Coronary artery (tissue), 2 donors: ENCODE measurements at places on chromosomes 11 and 22.

- no peak for DNase-seq
Measured at GRCh38 chr11:34074391-34074790, 22.9 kb downstream of the CAPRIN1 start.

DNA sequence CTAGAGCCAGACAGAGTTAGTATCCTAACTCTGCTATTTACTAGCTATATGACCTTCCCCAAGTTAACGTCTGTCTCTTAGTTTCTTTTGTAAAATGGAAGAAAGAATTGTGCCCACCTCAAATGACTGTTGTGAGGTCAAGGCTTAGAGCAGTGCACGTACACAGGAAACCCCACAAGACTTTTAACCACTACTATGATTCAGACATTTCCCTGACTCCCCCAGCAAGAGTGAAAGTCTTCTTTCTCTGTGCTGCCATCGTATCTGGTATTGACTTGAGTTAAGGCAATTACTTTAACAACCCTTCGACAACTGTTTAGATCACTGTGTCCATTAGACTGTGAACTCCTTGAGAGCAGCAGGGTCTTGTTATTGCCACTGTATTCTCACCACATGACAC, 2.6 kb upstream of the OR52W1 start:
- DNase-seq, result no peak

DNA sequence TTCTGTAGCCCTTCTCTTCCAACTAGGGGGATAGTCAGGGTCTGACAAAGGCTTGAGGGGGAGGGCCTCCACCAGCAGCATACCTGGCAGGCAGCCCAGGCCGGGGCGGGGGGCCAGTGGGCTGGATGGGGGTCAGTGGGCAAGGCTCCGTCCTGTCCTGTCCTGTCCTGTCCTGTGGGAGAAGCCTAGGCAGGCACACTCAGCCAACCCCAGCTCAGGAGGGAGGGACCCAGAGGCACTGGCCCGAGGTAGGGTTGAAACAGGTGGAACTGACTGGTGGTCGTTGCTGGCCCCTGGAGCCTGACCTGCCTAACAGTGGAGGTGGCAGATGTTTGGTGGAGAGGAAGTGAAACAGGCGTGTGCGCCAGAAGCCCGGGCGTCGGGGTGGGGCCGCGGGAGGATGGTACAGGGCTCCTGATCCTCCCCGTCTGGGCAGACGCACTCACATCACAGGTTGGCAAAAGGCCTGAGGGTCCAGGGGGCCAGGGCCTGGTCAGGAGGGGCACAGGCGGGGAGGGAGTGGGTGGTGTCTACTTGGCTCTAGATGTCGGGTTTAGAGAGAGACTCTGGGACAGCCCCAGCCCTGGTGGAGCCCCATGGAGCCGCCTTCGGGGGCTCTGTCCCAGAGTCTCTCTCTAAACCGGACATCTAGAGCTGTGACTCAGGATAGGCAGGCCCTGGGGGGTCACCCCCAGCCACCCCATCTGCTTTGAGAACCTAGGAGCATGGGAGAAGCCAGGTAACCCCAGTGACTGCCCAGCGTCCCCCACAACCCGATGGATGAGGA, 32.5 kb upstream of the GRAMD4 start:
- no peak for DNase-seq

DNA sequence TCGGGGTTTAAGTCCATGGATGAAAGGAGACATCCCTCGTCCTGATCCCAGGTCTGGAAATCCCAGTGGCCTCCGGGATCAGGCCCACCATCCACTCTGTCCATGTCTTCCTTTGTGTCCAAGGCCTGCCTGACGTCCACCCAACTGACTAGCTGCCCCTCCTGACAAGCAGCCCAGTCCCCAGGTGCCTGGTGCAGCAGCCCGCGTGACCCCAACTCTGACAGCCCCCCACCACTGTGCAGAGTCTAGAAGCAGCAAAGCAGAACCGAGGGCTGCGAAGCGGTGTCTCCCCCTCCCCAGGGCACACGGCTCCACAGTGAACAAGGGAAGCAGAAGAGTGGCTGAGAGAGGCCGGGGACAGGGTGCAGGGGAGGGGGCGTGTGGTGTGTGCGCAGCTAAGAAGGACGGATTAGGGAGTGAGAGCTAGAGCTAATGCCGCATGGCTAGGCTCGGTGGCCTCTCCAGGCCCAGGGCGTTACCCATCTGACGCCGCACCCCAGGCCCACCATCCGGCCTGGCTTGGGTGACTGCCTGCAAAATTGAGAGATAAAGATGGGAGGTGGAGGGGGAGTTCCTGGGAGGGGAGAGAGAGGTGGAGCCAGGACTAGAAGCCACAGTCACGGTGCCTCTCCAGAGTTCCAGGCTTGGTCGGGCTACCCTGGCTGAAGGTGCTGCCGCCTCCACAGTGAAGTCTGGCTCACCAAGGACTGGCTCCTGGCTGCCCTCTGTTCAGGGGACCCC, 16.6 kb upstream of the BAIAP2L2 start:
- DNase-seq, result no peak

DNA sequence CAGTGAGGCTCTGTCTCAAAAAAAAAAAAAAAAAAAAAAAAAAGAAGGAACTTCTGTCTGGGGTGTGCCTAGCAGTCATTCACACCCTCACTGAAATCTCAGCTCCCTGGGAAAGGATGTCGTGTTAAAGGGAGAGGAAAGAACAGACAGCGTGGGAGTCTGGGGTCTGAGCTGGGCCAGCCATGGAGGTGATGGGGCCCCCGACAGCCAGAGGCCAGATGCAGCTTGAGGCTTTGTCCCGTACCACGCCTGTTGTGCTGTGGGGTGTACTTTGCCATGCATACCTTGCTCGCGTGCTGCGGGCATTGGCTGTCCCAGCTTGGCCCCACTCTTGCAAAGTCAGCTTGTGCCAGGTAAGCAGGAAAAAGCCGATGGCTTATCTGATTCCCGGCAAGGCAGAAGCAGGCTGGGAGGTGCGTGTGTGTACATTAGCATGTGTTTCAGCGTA, 4.6 kb downstream of the SYT12 start:
- DNase-seq, result no peak

GRCh38 chr11:95412074-95412473, 181.1 kb upstream of the SESN3 start:
- DNase-seq, result no peak

DNA sequence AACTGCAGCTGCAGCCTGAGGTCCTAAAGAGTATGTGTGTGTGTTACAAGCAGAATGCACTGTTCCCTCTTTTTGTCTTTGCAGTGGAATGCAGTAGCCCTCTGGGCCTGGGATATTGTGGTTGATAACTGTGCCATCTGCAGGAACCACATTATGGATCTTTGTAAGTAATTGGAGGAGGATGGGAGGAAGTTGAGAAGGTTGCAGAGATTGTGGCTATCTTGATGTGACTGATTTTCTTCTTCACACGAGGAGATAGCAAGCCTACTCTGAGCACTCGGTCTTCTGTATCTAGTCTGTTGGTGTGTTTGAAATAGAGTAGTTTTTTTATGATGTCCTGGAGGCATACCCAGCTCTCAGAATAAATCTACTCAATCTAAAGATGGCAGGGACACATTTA, 2.3 kb downstream of the RBX1 start:
- DNase-seq, result no peak
